ENCODE measurements at places on chromosomes 5 and 9.

DNA sequence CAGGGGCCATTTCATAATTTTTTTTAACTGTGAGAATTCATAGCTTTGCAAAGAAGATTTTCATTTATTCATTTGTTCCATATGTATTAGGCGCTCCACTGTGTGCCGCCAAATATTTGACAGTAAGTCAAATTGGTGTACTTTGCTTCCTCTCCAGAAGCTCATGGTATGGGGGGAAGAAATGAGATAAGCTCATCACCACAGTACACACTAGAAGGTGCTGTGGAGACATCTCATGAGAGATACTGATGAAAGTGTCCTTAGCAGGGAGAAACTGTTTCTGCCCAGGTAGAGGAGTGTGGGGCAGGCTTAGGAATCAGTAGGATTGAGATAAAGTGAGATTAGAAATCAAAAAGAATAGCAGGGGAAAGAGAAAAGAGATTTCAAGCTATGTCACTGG is 136.2 kb downstream of the CDH6 start:
- DNase-seq, result no peak

- no peak for DNase-seq
Measured at GRCh38 chr5:160169326-160169725, 50.1 kb upstream of the PWWP2A start.

DNA sequence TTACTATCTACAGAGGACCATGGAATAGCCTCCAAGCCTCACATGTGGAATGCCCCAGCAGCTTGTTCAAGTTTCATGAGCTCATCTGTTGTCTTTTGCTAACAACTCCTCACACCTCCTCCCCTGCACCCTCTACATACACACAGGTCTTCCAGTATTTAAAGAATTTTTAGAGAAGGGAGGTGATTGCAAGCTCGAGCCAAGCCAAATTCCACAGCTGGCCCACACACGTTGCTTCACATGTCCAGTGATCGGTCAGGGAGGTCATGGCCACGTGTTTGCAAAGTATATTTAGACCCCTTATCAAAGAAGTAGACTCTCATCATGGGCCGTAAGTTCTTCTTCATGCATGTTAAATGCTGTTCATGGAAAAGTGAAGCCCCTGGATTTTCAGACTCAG is 281.7 kb downstream of the OSTF1 start:
- DNase-seq, result no peak

- no peak for DNase-seq
Measured at GRCh38 chr5:149412783-149413476, 33.8 kb upstream of the IL17B start.

GRCh38 chr9:136685216-136685615 is 2.0 kb downstream of the AGPAT2 start:
- DNase-seq, result no peak

DNA sequence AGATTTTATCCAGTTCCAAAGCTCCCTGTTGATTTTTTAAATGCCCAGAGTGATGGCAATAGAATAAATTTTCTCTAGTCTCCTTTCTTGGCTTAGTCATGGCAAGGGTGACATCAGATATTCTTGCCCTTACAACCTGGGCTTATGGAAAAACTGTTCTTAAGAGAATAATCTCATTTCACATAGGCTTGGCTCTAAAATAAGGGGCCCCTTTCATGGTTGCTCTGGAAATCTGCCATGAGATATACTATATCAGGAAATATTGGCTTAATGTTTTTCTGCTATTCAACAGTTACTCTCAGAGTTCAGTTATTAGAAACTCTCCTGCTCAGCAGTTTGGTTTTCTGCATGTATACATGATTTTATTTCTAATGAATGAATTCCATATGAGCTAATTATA is 7.8 kb downstream of the HMHB1 start:
- no peak for DNase-seq

GRCh38 chr5:42952578-42952974 is 87.5 kb downstream of the ANXA2R start:
- no peak for DNase-seq

All from stimulated activated CD4-positive, alpha-beta T cell treated with anti-CD3 and anti-CD28 coated beads, Interleukin-12 subunit alpha, Interleukin-12 subunit beta, amount 100 ng/mL, for 24 hours (primary cell).